NCI-H1092 treated with DMSO at 0.1 percent for 48 hours (cell line): ENCODE measurements at places on chromosomes 7 and 10.

DNA sequence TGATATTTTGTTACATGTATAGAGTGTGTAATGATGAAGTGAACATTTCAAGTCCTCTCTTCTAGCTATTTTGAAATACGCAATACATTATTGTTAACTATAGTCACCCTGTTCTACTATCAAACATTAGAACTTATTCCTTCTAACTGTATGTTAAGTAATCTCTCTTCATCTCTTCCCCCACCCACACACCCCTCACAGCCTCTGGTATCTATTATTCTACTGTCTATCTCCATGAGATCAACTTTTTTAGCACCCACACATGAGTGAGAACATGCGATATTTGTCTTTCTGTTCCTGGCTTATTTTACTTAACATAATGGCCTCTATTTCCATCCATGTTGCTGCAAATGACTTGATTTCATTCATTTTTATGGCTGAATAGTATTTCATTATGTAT is 57.7 kb upstream of the EGR2 start:
- DNase-seq: no peak

GRCh38 chr10:92829042-92829785 is 19.1 kb upstream of the EXOC6 start:
- no peak for DNase-seq

- no peak for DNase-seq
Observed at GRCh38 chr10:16741540-16741939, 75.7 kb downstream of the RSU1 start.

- DNase-seq: no peak
Observed at GRCh38 chr10:127952918-127953317, 46.0 kb downstream of the PTPRE start.

DNA sequence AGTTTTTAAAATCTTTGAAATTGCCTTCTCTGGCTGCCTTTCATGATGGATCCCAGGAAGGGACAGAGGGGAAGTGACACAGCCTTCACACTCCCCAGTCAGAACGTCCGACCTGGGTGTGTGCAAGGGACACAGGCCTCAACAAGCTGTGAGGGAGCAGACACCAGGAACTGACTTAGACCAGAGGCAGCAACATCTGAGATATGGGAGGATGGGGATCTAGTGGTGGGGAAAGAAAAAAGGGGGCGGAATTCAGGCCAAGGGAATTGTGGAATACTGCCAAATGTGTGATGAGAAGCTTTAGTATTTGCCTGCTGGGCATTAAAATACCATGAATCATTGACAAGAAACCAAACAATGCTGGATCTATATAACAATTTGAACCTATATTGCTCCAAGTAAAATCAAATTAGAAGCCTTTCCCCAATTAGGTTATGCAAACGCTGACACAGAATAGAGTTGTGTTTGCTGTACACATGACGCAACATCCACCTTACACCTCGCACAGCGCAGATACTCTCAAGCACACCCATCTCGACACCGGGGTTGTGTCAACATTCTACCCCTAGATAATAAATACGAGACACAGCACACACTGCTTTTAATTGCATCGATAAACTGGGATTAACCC is 17.2 kb upstream of the MNX1 start:
- DNase-seq: no peak

GRCh38 chr7:77985974-77986339 is 187.4 kb downstream of the PHTF2 start:
- DNase-seq: no peak

- no peak for DNase-seq
Observed at GRCh38 chr7:28155019-28155660, 25.5 kb downstream of the JAZF1 start.

- DNase-seq: no peak
Observed at GRCh38 chr7:78777829-78778228, 675.6 kb downstream of the MAGI2 start.

GRCh38 chr7:111259991-111260390 is 169.1 kb downstream of the LRRN3 start:
- no peak for DNase-seq

DNA sequence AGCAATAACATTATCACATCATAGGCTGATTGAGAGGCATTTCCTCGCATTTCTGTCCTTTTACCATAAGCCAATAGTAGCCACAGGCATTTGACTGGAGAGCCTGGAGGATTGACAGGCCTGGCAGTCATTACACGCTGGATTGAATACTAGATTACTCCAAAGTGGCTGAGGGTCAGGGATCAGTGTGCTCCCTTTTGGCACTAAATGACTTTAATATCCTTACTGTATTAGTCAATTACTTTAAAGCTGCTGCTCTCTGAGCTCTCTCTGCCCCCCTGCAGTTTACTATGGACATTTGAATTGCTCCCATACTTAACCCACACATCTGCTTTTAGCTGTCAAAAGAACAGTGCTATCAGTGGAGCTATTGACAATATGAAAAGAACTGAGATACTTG is 302.0 kb downstream of the TFEC start:
- peak; percentile 89 for DNase-seq

DNA sequence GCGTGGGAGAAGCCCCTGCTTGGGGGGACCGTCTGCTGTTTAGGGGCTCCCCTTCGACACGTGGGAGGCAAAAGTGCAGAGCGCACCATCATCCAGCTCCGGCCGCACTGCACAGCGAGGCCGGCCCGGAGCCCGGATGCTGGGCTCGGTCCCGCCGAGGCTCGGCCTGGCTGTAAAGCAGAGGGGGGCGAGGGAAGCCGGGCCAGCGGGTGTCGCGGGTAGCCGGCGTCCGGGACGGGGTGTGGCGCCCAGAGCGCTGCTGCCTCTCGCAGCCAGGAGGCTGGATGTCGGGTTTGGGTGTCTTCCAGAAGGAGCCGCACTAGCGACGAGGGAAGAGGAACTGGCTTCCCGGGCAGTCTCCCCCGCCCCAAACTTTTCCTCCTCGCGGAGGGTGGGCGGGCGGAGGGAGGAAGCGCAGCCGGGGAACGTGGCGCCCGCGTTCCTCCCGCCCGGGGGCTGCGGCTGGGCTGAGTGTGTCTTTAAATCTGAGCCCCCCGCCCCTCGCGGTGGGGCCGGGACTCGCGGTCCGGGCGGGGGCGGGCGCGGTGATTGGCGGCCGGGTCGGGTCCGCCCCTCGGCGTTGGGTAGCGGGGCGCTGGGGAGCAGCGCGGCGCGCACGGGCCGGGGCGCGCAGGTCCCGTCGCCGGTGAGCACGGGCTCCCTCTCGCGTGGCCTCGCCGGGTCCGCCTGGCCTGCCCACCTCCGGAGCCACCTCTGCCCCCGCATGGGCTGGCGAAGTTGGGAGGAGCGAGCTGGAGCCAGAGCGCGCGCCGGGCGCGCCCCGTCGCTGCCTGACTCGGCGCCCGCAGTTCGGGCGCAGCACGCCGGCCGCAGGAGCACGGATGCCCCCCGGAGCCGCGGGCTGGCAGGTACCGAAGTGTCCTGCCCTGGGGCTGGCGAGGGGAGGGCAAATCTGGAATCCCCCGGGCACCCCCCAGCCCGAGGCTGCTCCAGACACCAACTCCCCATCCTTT is at the start of gene PALD1:
Gene PALD1, plus strand, starts transcription at position 577 of the 974 bp plus-strand sequence. CDS start 47,185 bp downstream, outside the sequence.
- DNase-seq: no peak

GRCh38 chr7:138436388-138436787 is 23.7 kb upstream of the TRIM24 start:
- DNase-seq: no peak

DNA sequence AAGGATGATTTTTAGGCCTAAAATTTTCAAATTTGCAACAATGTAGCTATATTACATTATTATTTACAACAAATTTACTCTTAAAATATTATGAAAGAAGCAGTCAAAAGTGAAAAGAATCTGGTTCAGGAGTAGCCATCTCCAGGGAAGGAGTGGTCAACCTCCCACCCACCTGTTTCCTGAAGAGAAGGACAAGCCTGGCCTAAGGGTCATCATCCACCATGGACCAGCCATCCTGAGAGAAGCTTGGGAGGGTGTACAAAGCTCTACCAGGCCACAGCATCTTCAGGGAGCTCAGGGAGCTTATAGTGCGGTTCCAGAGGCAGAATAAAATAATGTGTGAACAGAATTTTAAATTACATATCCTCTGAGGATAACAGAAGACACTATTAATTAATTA is 38.1 kb downstream of the COL1A2 start:
- no peak for DNase-seq

DNA sequence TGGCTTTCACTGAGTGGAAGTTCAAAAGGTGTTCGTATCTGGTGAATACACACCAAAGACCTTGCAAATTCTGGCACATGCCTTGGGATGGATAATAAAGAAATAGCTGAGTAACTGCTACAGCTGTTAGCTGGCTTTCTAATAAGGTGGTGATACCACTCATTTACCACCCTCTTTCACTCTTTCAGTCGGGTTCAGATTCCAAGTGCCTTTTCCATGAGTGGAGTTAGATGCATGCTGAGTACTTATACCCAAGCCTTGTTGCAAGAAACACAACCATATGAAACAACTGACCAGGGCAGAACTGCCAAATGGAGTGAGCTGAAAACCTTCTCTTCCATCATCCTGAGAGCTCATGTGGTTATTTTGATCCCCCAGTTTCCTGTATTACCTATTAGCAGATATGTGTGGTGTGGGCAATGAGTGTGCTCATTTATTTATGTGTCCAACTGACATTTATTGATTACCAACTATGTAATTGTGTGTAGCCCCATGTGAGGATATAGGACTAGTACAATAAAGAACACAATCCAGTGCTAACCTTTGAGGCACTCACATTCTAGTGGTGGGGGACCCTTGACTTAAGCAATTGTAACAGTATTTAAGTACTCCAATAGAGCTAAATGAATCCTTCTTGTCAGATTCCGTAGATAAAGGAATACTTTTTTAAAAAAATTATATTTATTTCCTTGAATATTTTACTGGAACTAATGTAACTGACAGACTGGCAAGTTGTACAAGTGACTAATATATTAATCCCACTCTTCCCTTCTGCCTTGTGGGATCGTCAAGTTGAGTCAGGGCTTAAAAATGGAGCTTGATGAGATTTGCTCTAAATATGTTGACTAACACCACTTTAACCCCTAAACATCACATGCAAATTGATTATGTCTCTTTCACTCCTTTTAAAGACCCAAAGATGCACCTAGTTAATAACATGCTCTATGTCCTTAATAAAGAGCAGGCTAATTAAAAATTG is 124.7 kb downstream of the ARID5B start:
- DNase-seq: no peak

- DNase-seq: no peak
Observed at GRCh38 chr10:3879073-3879472, 94.1 kb upstream of the KLF6 start.

DNA sequence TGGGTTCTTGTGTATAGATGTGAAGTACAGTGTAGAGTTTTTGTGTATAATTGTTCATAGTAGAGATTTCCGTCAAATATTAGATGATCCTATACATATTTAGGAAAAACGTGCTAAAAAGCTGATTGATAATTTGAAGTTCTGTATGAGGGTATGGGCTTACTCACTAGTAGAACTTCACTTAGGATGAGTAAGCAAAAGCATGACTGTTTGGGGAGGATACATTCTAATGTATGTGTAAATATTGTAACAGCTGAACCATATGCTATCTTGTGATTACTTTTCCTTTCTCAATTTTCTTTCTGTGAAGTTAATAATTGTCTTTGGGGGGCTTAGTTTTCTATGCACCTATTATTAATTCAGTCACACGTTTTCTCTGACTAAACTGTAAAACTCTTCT is 53.2 kb upstream of the PDK4 start:
- DNase-seq: no peak

DNA sequence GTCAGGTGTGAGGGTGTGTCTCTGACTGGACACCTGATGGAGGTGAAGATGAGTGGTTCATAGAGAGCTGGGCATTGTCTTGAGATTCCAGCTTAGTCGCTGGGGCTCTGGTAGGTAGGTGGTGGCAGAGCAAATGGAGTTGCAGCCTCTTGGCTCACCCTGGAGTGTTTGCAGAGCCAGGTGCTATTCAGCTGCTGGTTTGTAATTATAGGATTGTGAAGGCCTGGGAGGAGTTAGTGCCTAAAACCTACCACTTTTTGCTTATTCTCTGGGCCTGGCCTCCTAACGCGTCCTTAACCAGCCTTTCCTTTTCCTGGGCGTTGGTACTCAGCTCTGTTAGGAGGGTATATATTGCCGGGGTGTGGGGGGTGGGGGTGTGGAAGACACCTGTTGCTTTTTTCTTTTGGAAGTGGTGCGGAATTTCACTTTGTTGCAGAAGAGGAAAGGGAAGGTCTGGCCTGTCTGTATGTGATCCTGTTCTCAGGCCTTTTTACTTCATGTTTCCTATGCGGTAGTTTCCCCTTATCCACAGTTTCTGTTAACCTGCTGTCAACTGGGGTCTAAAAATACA is 3.2 kb downstream of the PPRC1 start:
- DNase-seq: peak; percentile 25
